C1 segment of cervical spinal cord (tissue), 14 donors: ENCODE measurements at places on chromosomes 13 and 19.

DNA sequence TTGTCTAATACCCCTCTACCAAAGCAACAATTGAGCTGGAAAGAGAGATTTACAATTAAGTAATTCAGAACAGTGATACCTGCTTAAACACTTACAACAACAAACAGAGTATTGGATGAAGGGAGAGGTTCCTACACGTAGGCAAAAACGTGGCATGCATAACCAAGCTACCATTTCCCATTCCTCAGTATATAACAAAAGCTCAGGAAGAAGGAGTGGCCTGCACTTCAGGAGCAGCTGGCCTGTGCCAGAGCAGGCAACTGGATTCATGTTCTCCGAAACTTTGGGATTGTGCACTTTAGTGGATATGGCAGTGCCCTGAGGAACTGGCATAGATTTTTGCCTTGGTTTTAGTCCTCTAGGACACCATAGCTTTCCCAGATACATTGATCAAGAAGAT is 630.2 kb upstream of the PCDH9 start:
- DNase-seq = no peak

DNA sequence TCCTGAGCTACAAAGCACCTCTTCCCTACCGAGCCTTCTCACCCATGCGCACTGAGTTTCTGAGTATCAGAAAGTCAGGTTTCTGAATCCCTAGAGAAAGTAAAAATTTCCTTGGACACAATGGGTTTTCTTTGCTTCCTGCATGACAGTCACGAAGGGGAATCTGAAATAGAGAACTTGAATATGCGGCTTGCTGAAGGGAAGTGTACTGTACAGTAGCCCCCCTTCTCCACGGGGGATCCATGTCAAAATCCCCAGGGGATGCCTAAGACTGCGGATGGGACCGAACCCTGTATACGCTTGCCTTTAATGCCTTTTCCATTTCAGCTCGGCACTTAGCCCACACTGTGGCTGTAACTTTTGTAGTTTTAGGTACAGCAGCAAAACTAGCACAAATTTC is 107.9 kb downstream of the GGACT start:
- DNase-seq = no peak

GRCh38 chr13:25739376-25739775 is 312.4 kb downstream of the SHISA2 start:
- DNase-seq = no peak

- no peak for DNase-seq
These were observed 103.6 kb upstream of the MYCBP2 start for GRCh38 chr13:77430377-77430951.

DNA sequence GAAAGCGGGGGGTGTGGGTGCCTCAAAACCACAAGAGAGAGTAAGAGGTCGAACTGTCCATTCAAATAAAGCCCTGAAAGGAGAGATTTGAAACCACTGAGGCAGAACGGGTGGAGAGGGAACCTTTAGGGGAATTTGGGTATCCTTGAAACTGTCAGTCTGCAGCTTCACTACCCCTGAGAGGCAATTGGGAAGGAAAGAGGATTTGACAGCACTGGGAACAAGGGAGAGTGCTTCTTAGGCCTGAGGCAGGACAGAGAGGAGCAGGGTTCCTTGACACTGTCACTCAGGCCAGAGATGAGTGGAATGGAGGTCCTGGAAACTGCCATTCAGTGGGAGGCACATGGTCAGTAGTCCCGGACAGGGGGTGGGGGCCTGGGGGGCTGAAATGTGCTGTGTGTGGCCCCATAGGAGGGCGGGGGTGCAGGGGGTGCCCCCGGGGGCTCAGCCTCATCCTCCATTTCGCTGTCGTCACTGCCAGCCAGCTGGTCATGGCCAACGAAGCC is 5.0 kb downstream of the GFY start:
- no peak for DNase-seq

DNA sequence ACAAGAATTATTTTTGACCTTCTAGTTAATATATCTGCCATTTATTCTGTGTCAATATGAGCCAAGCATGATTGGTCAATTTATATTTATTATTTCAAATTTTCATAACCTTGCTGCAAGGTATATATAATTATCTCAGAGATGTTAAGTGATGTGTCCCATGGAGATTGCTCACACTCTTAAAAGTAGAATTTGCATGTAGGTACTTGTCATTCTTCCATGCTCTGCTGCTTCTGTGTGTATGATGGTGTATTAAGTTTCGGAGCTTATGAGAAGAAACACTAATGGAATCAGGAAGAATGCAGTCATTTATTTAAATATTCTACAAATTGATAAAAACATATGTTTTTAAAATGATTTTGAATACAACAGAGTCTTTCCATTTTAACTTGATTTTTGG is 586.8 kb upstream of the MIR17HG start:
- DNase-seq = no peak

GRCh38 chr19:8615813-8616596 is 5.5 kb upstream of the ADAMTS10 start:
- peak; percentile 28 for DNase-seq

- DNase-seq = no peak
These were observed 2.0 kb downstream of the ZNF792 start for GRCh38 chr19:34961775-34962686.

GRCh38 chr19:16452325-16452724 is 19.4 kb downstream of the EPS15L1 start:
- DNase-seq = no peak

DNA sequence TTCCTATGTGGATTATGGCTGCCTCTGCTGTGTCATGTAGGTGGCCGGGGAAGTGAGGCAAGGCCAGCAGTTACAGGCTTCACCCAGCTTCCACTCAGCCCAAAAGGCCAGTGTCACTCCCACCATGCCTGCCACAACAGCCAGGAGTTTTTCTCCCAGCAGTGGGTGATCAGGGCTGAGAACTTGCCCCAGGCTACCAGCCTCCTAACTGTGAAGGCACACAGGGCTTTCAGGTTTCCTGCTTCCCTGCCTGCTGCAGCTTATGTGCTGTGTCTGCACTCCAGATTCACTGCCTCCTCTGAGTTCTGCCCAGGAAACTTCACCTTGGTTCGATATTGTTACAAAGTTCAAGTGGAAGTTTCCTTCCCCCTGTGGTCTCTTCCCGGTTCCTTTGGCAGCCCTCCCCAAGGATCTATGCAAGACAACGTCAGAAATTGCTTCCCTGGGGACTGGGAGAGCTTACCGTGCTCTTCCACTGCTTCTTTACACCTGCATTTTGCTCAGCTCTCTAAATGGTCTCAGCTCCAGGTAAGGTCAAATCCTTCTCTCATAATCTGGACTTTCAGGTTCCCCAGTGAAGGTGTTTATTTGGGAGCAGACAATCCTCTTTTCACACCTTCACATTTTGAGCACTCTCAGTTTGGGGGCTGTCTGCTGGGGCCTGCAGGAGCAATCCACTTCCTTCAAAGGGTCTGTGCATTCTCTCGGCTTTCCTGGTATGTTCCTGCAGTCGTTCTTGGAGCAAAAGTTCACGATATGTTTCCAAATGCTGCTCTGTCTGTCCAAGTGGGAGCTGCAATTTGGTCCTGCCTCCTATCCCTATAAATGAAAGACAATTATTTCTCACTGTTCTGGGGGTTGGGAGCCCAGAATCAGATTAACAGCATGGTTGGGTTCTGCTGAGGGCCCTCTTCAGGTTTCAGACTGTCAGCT is 1730.1 kb upstream of the PRR20A start:
- no peak for DNase-seq

GRCh38 chr19:49588365-49589122 is 2.4 kb upstream of the PRR12 start:
- no peak for DNase-seq

DNA sequence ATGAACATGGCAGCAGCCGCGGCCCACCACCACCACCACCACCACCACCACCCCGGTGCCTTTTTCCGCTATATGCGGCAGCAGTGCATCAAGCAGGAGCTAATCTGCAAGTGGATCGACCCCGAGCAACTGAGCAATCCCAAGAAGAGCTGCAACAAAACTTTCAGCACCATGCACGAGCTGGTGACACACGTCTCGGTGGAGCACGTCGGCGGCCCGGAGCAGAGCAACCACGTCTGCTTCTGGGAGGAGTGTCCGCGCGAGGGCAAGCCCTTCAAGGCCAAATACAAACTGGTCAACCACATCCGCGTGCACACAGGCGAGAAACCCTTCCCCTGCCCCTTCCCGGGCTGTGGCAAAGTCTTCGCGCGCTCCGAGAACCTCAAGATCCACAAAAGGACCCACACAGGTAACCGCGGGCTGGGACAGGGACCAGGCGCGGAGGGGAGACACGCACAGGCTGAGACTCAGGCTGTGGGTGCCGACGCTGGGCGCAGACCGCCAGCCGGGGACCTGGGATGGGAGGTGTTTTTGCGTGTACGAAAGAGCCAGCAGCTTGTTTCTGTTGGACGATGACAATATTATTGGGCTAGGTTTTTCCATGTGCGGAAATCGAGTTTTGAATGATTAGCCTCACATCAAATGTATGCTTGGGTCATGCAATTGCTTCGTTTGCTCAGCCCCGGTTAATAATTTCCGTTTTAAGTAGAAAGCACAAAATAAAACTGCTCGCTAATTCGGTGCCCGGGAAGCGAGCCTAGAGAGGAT is 1.3 kb downstream of the ZIC2 start:
- DNase-seq = no peak

DNA sequence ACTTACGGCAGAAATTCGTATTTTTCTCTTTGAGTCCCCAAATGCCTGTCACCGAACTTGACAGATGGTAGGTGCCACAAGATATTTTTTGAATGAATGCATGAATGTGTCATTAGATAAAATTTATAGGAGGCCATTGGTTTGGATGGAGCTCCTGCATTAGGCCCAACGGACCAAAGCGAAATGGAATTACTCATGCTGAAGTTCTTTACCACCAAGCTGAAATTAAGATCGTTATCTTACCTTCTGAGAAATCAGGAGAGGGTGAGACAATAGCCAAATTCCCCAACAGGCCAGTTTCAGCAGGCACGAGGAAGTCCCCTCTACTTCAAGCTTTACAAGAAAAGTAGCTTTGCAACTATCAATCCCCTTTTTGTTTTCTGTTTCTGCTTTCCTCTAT is 452.5 kb upstream of the ARGLU1 start:
- no peak for DNase-seq

- no peak for DNase-seq
These were observed 240.8 kb downstream of the NHLRC3 start for GRCh38 chr13:39279077-39279476.

DNA sequence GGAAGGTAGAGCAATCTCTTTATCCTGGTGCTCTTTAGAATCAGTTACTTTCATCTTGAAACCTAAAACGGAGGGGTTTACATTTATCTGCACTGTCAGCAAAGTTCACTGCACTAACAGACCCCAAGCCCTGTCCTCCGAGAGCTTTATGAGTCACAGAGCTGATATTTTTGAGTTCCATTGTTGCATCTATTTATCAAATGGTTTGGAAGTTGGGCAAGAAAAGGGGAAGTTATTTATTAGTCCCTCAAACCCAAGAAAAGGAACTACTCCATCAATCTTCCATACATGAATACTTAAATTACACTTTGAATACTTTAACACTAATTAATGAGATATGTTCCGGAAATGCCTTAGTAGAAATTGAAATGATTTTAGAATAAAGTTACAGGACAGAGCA is 55.5 kb downstream of the EDNRB start:
- DNase-seq = no peak

- DNase-seq = no peak
These were observed 91.8 kb downstream of the COL4A2 start for GRCh38 chr13:110398564-110399507.

DNA sequence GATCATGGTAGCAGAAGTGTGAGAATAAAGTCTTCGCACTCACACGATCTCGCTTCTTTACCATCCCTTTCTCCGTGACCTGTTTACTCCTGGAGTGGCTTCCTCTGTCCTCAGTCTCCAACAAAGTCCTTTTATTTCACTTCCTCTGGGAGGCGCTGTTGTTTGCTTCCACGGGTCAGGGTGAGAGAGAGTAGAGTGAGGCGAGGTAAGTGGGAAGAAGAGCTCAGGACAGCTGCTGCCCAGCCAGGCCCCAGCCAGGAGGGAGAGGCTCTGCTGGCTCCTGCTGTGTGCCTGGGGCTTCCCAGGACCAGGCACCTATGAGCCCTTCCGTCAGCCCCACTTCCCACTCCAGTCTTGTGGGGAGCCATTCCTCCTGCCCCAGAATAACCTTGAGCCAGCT is 242.1 kb downstream of the FGF9 start:
- no peak for DNase-seq
